ENCODE measurements at places on chromosomes 5 and 9.

- DNase-seq = no peak
Observed at GRCh38 chr9:114450833-114451706, 54.2 kb downstream of the WHRN start.

DNA sequence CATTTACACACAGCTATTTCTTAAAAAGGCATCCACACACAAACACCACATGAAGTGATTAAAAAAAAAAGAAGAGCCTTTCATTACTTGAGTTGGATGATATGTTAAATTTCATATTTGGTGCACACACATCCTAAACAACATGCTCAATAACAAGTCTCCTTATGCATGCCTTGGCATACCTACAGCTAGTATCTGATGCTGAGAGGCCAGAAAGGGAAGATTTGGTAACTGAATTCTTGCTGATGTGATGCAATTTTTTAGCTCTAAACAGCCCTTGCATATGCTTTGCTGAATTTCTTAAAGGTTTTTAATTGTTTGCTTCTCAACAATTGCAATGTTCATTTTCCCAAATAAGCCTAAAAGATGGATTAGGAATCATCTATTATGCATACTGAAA lies 338.8 kb downstream of the ARL15 start:
- no peak for DNase-seq

DNA sequence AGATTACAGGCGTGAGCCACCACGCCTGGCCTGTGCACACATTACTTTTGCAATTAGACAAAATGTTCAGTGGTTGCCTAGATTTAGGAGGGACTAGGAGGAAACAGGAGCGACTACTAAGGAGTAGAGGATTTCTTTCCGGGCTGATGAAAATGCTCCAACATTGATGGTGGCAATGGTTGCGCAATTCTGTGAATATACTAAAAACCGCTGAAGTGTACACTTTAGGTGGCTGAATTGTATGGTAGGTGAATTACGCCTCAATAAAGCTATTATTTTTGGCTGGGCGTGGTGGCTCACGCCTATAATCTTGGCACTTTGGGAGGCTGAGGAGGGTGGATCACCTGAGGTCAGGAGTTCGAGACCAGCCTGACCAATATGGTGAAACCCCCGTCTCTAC lies 46.8 kb upstream of the STXBP1 start:
- DNase-seq = no peak

DNA sequence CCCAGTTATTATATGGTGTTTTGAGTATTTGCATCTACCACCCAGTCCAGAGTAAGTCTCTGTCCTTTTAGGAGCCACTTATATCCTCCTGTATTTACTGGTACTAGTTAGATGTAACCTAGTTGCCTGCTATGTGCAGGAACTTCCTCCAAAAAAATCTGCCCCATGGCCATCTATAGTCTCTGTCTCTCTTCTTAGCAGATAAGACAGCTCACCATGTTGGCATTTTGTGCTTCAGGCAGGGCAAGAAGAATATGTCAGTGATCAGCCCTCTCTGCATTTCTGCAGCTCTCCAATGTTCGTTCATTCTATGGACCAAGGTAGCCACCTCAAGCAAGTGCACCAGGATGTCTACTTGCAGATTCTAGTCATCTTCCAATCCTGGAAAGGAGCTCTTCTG lies 446.5 kb downstream of the TLE1 start:
- DNase-seq = no peak

GRCh38 chr5:108654051-108654450 lies 93.6 kb upstream of the FER start:
- no peak for DNase-seq

GRCh38 chr9:37005517-37006140 lies 28.4 kb downstream of the PAX5 start:
- no peak for DNase-seq

DNA sequence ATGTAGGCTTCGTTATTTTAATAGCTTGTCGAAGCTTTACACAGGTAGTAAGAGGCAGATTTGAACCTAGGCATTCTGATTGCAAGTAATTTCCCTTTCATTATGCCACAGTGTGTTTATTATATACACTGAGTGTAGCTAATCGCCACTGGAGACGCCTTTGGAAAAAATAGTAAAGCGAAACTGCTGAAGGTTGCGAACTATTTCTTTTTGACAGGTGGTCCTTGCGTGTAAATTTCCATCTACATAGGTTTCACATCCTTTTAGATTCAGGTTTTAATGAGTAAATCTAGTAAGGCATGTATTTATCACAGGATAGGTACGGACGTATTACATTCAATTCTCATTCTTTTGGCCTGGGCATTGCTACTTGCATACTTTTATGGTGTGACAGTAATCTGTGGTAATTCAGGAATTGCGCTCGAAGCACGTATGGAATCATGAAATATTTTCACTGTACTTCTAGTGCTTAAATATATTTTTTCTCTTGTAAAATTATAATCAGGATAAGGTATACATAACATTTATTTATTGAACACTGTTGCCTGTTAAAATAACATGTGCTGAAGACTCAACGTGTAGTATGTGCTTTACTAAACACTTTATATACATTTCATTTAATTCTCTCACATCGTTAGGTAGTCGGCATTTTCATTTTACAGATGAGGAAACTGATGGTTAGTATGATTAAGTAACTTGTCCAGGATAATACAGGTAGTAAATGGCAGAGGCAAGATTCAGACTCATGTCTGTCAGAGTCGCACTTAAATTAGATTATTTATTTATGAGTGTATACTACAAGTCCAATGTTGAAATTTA lies 1.8 kb downstream of the MARCHF6 start:
- no peak for DNase-seq

- DNase-seq = no peak
Observed at GRCh38 chr5:135103575-135103853, 69.5 kb upstream of the PITX1 start.

GRCh38 chr5:71830681-71831539 lies 111.8 kb downstream of the CARTPT start:
- no peak for DNase-seq

Measured in Panc1 (cell line).